ENCODE measurements at places on chromosomes 5 and 9.

- peak; percentile 79 for DNase-seq
These were observed 7.5 kb downstream of the NHP2 start for GRCh38 chr5:178145965-178146820.

DNA sequence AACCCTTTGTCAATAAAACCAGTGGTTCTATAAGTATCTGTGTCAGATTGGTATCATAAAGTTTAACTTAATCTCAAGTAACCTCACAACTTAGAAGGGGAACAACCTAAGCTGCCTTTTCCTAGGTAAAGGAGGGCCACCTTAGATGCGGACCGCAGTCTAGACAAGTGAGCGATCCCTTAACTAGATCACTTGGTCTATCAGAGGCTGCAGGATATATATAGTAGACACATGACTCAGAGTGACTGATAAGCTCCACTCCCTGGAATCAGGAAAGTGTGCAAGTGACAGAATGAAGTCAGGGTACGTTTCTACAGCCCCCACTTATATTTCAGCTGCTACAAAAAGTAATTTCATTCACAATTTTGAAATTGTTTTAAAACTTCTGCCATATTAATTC is 7.4 kb downstream of the REEP5 start:
- no peak for DNase-seq

- no peak for DNase-seq
These were observed 91.4 kb downstream of the ANGPTL2 start for GRCh38 chr9:127030814-127031740.

- DNase-seq = no peak
These were observed 4.0 kb upstream of the CLPTM1L start for GRCh38 chr5:1348986-1349245.

DNA sequence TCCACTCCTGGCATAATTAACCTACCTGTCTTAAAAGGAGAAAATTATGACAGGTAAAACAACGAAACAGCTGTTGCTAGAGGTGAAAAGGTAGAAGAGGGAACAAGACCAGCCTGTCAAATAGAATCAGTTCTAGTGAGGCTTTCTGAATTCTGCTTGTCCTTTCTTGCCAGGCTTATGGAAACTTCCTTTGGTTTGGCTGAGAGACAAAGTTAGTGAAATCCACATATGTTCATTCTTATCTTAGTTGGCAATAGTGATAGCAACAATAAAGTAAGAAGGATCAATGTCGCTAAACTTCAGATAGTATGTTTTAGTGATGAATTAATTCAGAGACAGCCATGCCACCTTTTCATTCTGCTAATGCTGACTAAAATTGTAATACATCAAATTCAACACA is 34.4 kb downstream of the HAPLN1 start:
- DNase-seq = no peak

DNA sequence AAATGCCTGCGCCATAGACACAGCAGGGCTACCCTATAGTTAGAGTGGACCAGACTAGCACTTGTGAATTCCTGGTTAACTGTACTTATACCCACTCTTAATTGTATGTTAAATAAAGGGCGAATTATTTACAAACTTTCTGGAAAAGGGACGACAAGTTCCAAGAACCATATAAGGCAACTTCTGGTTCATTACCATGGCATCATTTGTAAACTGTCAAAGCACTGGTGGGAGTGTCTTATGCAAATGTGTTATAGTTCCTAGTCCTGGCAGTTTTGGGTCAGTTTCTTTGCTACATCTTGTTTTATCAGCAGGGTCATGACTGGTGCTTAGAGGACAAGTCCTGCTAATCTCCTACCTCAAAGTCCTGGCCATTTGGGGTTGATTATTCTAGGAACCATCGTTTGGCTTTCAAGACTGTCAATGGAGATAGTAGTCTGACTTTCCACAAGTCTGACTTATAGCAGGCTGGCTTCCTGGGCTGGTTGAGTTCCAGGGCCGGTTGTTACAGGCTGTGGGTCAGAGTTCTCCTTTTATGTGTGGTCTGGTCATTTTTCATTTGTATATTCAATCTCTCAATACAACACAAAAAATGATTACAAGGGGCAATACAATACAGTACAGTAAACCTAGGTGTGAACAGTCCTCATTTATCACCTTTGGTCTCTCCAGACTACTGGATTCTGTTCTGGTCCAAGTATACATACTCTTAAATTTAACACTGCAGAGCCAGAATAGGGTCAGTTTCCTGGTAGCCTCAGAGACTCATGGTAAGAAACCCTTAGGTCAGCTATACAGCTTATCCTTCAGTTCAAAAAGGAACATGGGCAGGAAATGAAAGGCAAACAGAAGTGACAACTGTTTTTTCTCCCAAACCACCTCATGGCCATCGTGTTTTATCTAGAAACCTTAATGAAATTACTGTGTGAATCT is 8.3 kb upstream of the CFAP95 start:
- no peak for DNase-seq

- DNase-seq = peak; percentile 68
These were observed 57.0 kb downstream of the C9orf153 start for GRCh38 chr9:86202338-86202882.

GRCh38 chr5:78605611-78606010 is 43.0 kb downstream of the LHFPL2 start:
- DNase-seq = no peak

DNA sequence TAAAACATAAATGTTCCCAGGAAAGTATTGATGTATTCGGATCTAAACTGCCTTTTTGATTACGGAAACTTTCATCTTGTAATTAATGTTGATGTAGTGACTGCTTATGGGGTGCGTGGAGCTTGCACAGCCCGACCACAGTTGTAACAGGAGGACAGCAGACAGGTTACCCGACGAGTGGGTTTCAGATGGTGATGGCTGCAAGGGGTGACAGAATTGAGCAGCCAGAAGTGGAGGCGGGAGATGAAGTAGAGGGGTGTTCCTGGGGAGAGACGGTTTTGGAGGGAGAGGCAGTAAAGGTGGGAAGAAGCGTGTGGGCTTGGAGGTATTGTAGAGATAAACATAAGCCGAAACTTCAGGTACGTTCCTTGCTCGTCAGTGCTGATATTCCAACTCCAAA is 5.8 kb downstream of the CEP72 start:
- no peak for DNase-seq

DNA sequence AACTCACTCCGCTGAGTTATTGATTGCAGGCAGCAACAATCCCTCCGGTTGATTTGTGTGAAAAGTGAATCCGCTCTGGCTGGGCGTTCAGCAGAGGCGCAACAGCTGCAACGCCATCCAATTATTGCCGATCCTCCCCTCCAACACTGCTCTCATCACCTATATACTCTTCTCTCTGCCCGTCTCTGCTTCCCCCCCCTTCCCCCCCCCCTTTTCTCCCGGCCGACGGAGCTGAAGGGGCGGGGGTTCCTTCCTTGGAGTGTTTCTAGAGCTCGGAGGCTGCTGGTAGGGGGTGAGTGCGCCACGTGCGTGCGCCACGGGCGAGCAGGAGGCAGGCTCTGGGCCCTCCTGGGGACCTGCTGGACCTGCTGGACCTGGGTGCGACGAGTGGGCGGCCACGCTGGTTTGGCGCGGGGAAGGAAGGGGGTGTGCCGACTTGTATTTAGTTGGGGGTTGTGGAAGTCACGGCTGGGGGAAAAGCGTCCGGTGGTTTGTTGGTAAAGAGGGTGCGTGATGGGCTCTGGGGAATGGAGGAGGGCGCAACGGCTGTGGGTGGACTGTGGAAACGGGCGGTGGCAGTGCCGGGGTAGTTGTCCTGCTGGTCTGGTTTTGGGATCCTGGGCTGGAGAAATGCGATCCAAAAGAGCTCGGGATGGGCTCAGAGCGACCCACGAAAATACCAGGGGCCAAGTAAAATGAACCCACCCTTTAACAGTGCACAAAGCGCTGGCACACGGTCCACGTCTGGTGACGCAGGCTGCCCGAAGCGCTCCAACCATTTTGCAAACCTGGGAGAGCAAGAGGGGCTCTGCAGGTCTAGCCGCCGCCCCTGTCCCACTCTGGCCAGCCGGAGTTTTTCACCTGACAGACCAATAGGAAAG is 6.4 kb upstream of the MEF2C start:
- peak; percentile 47 for DNase-seq

All from GM20000 (cell line).